ENCODE measurements at places on chromosomes 3 and 15.

DNA sequence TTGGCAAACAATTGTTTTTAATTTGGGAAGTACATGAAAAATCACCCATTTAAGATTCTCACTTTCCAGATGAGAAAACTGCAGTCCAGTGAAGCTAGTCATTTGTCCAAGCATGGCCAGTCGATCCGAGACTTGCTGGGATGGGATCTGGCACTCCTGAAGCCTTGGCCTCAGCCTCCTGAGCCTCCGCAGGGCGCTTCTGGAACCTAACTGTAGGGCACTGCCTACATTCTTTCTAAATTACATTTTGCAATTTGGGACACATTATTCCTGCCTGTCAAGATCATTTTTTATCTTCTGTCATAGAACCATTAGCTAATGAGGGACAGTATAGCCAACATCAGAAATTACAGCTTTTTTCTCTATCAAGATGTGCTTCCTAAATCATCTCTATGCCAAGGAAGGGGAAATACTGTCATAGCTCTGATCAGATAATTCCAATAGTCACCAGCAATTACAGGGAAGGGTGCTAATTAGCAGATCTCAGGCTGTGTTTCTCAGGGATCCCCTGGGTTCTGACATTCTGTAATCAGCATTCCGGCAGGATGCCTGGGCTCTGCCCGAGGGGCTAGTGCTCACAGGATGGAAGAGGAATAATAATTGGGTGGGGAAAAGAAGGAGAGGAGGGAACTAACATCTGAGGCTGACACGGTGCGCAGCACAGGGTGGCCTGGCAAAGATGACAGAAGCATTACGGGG is 28.3 kb downstream of the ANAPC13 start:
- no peak for DNase-seq

- DNase-seq, result no peak
Measured at GRCh38 chr15:75817138-75817935, 25.9 kb upstream of the UBE2Q2 start.

DNA sequence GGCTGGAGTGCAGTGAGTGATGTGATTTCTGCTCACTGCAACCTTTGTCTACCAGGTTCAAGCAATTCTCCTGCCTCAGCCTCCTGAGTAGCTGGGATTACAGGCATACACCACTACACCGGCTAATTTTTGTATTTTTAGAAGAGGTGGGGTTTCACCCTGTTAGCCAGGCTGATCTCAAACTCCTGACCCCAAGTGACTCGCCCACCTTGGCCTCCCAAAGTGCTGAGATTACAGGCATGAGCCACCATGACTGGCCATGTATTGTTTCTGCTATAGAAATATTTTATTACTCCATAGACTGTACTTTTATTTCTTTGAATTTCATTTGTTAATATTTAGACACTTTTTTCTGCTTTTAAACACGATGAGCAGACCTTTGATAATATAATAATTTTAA is 60.4 kb downstream of the GTF2E1 start:
- no peak for DNase-seq

- no peak for DNase-seq
Measured at GRCh38 chr15:57795261-57795660, 88.7 kb downstream of the POLR2M start.

- DNase-seq, result no peak
Measured at GRCh38 chr3:123412811-123413604, 35.9 kb downstream of the ADCY5 start.

DNA sequence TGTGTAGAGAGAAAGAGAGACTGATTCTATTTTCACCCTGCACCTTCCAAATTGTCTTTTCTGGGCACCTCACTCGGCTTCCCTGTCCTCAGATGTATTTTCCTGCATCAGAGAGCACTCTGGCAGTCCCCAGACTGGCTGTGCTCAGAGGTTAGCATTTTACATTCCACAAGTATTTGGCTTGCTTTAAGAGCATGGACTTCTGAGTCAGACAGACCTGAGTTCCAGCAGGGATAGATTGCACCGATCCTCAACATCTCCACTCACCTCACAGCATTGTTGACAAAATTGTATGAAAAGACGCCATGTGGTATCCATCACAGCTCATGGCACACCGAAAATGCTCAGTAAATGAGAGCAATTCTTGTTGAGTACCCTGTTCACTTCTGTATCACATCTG is 45.6 kb downstream of the SST start:
- no peak for DNase-seq

DNA sequence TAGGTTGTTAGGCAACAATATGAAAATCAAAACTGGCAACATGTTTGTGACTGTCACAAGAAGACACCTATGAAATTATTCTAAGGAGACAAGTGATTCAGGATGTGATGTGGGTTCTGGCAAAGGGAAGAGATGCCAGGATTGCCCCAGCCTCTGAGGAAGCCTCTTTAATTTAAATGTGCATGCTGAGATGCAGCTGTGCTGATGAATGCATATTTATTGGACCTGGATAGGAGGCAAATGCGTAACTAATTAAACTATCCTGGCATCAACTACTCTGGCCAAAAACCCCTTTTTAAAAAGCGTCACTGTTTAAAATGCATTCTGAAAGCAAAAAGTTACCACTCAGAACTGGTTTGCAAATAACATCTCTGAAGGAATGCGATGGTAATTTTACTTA is 176.5 kb upstream of the DPH6 start:
- DNase-seq, result no peak

GRCh38 chr3:47359323-47359722 is 21.5 kb upstream of the PTPN23 start:
- DNase-seq, result no peak

- no peak for DNase-seq
Measured at GRCh38 chr15:101314336-101315125, 19.5 kb upstream of the SNRPA1 start.

- no peak for DNase-seq
Measured at GRCh38 chr3:190586631-190587011, 72.7 kb downstream of the IL1RAP start.

DNA sequence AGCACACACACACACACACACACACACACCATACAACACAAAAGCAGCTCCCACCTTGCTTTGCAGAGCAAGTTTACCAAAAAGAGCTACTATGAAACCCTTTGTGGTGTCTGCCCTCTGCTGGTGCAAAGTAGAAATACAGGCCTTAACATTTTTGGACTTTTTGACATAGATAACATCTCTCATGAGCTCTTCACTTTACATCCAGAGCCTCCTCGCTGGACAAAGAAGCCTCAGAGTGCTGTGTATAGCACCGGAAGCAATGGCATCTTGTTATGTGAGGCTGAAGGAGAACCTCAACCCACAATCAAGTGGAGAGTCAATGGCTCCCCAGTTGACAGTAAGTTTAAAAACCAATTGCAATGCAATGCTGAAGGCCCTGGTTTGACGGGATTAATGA is 157.9 kb downstream of the CHL1 start:
- no peak for DNase-seq

- DNase-seq, result no peak
Measured at GRCh38 chr3:181313335-181313734, 323.8 kb upstream of the DNAJC19 start.

DNA sequence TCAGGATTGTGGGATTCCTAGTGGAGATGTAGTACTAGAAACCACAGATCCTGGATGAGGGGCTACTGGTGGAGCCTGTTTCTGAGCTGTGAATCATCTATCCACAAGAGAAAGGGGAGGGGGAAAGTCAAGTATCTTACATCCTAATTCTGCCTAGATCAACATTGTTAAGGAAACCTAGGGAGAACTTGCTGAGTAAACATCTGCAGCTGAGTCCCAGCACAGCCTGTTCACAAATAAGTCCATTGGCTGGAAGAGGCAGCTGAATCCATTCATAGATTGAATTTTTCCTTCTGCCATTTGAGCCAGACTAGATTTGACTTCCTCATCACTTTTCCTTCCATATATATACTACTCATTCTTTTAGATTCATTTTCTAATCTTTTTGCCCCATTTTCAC is 460.5 kb downstream of the TUSC7 start:
- DNase-seq, result no peak

- DNase-seq, result no peak
Measured at GRCh38 chr15:51600114-51600513, 22.5 kb downstream of the DMXL2 start.

DNA sequence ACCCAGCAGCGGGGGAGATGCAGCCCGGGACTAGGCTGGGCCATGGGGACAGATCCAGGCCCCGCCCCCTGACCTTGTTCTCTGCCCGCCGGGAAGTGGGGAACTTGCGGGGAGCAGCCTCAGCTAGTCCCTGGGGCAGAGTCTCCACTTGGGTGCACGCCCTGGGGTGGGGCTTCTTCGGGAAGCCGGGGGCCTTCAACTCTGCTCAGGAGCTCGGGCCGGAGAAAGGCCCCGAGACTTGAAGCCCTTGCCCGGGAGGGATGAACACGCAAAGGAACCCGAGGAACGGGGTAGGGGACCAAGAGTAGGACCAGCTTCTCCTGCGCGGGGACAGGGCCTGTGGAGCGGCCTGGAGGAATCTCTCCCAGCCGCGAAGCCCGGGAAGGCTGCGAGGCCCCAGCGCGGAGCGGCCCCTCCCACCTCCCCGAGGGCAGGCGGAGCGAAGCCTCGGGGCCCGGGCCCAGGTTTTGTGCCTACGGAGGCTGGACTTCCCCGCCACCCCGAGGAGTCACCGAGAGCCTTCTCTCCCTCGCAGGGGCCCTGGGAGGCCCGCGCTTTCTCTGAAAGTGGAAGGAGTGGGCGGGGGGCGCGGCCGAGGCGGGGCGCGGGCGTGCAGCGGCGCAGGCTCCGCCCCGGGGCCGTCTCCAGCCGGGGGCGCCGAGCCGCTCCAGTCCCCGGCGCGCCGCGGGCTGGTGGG is at the start of gene ITPKA:
Gene ITPKA, plus strand, starts transcription at position 670 of the 697 bp plus-strand sequence. CDS start 54 bp downstream, outside the sequence.
- peak; percentile 89 for DNase-seq

DNA sequence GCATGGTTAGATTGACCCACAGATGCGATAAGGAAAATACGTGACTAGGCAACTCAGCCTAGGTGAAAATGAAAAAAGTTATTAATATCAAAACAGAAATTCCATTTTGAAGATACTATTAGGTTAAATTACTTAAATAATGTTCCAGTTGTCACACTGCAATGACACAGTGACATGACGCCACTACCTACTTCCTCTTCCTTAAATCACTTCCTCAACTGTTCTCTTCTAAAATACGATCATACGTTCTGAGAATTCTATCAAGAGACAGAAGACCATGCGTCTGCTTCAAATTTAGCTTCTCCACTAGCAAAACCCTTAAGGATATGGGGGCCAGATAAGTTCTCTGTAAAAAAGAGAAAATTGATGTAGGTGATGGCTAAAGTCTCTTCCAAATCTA is 18.2 kb downstream of the CMTM6 start:
- no peak for DNase-seq

DNA sequence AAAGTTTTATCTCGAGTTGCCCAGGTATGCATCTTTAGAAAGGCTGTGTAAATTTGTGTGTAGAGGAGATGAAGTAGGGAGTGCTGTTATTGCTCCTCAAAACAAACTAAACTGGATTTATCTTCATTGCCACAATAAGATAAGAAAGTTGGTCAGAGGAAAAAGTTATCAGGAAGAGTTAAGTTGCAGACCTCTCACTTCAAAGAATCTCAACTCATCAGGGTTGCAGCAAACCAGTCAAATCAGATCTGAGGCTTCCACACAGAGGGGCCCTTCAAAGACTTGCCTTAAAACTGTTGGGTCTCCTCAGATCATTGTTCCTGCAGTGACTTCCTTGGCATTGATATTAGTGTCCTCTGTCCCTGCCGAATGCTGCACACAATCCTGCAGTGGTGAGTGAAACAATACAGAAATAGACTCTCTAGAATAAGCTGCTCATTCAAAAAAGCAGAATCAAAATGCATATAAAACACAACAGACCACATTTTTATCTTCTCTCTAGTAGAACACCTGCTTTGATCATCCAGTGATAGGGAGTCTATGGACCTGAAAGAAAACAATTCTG is 191.2 kb upstream of the CBLB start:
- DNase-seq, result no peak

DNA sequence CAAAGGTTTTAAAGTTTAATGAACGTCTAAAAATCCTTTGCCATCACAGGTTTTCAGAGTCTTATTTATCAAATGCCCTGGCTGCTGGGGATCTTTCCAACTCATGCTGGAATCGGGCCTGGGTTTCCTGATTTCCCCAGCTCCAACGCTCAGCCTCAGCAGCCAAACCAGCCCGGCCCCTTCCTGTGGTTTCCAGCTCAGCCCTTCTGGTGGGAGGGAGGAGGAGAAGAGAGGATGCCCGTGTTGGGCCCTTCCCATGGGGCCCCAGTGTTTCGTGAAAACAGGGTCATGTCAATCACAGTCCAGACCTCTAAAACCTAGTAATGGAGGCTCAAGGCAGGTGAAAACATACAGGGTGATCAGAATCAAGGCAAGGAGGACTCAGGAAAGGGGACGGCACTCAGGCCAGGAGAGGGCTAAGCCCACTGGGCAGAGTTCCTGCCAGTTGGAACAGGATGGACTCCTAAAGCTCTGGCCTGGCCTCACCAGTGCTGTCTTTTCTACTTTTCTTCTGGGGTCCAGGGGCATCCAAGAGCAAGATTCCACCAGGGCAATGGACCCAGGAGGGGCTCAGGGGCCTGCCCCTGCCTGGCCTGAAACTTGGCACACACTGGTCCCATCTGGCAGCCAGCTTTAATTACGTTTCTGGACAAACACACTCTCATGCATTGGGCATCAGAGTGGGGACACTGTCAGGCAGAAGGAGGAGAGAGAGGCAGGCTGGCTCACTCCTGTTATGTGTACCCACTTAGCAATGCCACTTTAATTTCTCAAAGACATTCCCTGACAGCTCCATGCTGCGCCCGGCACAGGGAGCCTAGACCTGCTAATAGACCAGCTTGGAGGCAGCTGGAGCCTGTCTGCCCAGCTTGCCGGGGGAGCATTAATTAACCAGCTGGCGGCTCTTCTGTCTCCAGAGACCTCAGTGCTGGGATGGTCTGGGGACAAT is 194.6 kb downstream of the FAM43A start:
- DNase-seq, result no peak

DNA sequence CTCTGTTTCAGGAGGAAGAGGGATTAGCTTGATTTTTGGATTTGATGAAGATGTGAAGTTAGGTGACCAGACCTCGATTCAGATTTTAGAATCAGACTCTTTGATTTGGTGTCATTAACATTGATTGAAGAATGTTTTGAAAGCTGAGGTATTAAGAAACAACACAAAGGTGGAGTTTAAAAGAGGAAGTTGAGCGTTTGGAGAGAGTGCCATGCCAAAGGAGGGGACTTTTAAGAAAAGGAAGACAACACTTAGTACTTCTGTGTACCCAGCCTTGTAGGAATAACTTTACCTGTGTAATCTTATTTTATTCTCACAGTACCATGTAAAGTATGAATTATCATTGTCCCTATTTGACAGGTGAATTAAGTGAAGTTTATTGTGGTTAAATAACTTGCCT is 34.4 kb downstream of the PPARG start:
- no peak for DNase-seq

GRCh38 chr15:66595931-66596545 is 30.2 kb upstream of the LCTL start:
- no peak for DNase-seq

DNA sequence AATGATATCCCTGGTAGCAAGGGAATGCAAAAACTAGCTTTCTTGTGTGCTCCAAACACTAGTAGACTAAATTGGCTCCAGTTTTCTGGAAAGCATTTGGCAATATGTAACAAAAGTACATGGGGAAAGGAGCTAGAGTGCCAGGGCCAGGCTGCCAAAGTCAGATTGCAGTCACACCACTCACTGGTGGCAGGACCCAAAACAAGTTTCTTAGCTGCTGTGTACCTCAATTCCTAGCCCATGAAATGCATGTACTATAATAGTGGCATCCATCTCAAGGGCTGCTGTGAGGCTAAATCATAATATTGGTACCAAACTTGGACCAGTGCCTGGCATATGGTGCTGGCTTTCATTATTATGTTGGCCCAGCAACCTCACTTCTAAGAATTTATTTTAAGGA is 49.3 kb downstream of the CLDN18 start:
- DNase-seq, result no peak
